ENCODE measurements at places on chromosomes 6 and 20.

DNA sequence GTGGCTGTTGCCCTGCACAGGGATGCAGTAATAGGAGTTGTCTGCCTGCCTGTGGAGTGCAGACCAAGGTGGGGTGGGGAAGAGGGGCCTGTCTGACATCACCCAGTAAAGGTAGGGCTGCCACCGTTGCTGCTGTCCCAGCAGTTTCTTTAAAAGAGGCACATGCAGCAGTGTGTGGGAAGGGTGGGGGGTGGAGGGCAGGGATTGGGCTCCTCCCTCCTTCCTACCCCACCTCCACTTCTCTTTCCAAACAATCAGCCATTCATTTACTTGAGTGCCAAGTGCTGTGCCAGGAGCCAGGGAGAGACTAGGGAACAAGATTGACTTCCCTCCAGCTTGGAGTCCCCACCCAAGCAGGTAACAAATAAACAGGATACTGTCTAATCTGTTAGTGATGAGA, 66.8 kb upstream of the MYL9 start:
- no peak for DNase-seq

GRCh38 chr6:96940322-96940721, 15.8 kb downstream of the KLHL32 start:
- no peak for DNase-seq

DNA sequence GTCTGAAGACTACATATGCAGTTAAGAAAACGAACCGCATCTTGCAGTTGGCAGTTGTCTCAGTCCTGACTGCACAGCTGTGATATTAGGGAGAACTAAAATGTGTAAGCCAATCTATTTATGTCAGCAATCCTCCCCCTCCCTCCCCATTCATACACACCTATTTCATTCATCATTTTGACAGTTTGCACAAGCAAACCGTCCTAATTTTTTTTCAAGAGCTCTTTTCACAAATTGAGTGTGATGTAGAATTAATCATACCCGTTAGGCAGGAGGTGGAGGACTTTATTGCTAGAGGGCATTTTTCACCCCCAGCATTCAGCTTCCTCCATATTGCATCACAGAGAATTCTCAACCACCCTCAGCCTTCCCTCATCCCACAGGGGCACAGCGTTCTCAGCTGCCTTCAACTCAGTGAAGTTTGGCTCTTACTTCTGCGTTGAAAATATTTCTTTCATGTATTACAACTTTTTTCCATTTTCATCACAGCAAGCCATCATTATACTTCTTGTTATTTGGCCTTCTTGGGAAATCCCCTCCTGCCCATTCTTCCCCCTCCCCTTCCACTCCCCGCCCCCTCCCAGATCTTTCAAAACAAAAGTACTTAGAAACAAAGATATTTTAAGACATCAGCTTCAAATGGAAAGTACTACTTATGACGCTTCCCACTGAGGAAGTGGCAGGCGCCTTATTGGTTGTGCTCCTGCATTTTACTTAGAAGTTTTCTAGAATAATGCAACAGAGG, 37.5 kb downstream of the NOX3 start:
- peak; percentile 26 for DNase-seq

- DNase-seq = no peak
These were observed 4.2 kb downstream of the PCK1 start for GRCh38 chr20:57564951-57565642.

DNA sequence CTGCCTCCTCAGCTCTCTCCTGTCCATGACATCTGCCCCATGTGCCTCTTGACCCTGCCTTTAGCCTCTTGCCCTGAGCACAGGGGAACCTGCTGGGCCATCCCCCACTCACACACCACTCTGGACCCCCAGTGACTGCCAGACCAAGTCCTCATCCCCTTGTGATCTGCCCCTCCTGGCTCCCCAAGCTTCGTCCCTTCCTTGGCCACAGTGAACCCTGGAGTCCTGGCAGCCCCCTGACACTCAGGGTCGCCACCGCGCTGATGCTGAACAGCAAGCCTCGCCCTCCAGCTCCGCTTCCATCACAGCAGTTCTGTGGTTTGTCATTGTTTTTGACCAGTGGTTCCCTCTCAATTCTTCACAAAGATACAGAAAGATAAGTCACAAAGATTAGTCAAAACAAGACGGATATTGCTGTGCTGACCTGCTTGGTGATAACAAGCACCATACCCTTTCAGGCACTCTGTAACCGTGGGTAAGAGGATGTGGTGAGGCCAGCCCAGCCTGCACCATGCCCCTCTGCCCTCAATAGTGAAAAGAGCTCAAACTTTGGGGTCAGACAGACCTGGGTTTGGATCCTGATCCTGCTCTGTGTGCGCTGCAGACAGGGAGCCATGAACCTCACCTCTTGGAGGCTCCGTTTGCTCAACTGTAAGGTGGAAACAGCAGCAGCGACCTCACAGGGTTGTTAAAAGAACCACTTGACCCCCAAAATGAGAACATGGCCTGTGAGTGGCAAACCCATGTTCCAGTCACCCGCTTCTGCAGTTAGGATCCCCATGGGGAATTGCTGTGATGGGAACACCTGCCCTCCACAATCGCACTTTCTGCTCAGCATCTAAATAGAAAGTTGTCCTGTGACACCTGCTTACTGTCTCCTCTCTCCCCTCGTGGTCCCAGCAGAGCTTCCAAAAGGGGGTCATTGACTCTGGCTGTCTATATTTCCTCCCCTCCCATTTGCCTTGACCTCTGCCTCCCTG, 114.5 kb downstream of the TOX2 start:
- DNase-seq = no peak

DNA sequence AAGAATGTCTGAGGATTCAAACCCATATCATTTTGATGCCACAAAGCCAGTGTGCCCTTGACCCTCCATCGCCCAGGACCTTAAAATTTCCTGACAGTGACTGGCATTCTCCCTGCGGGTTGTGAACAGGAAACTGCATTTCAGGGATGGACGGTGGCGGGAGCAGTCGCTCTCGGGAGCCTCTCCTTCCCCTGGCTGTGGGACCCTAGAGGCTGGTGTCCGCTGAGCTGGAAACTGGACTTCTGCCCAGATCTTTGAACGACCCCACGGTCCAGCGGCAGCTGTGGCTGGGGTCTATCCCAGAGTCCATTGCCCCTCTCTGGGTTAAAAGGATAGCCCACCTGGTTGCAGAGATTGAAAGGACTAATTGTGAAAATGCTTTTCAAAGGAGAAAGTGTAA, 1.4 kb upstream of the SEC63 start:
- no peak for DNase-seq

All from foreskin melanocyte (primary cell).